MCF 10A (cell line): ENCODE measurements at places on chromosomes 12 and 14. TPM values are rescaled to one million over a fixed set of nuclear protein-coding genes. Genes with fewer than 3 reads are reported as not detected.

Gene KLHL42
- 32.5 and 37.6 TPM in 2 replicates for total RNA-seq

Gene MOAP1
- 17.5 and 22.1 TPM in 2 replicates for total RNA-seq

Gene TSHR
- not detected in 2 replicates for total RNA-seq

Gene FOS
- 73.1 and 139 TPM in 2 replicates for total RNA-seq

Gene ADAM21
- total RNA-seq, result 0.37 and 0.59 TPM in 2 replicates

Gene IKBIP
- total RNA-seq, result 29.2 and 43.0 TPM in 2 replicates

Gene MORN3
- 0.35 and 0.52 TPM in 2 replicates for total RNA-seq

Gene SLC24A4
- not detected in 2 replicates for total RNA-seq

Gene SIX6
- not detected in 2 replicates for total RNA-seq

Gene COPS7A
- 55.5 and 61.3 TPM in 2 replicates for total RNA-seq

Gene DEPDC4
- 0.52 and 1.4 TPM in 2 replicates for total RNA-seq

Gene SRRM4
- not detected in 2 replicates for total RNA-seq

Gene NOVA1
- not detected in 2 replicates for total RNA-seq

Gene ATP2A2
- 272 and 308 TPM in 2 replicates for total RNA-seq

Gene KLRC1
- not detected in 2 replicates for total RNA-seq

Gene ATF7IP
- 29.4 and 33.1 TPM in 2 replicates for total RNA-seq

Gene POTEM
- not detected in 2 replicates for total RNA-seq

Gene LRRIQ1
- 0.70 and 1.5 TPM in 2 replicates for total RNA-seq

Gene OTX2
- total RNA-seq, result not detected in 2 replicates

Gene ZDHHC22
- not detected in 2 replicates for total RNA-seq

Gene DHH
- total RNA-seq, result not detected in 2 replicates
